Midbrain (tissue), 1 donor: ENCODE measurements at places on chromosomes 12 and 14.

DNA sequence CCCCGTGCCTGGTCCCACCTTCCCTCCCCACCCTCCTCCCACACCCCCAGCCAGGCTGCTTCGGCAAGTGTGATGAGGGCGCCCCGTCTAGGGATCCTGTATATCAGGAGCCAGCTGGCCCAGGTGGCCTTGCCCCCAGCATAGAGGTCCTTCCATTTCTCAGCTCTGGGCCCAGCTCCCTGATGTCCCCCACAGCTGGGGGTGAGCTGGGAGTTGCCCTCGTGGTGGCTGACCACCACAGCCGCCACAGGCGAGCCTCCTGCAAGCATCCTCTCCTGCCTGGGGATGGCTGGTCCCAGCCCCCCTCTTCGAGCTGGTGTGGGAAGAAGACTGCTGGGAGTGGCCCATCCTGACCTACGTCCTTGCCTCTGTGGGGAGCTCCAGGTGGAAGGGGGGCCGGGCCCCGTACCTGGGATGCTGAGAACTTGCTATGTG, 7.4 kb downstream of the ASPG start:
- no peak for DNase-seq

DNA sequence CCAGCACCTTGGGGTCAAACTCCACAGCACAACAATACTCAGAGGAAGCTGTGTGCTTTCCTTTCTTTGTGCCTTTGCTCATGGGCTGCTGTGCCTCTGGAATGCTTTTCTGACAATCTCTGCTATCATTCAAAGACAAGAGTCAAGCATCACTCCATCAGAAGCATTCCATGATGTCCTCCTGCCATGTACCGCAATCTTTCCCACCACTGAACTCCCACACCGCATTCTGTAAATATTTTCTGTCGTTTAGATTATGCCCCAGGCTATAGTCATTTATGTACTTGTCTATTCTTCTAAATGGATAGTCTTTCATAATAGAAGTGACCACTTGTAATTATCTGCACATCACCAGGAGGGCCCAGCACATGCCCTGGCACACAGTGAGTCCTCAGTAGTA, 327.8 kb downstream of the PDZRN4 start:
- DNase-seq = no peak

DNA sequence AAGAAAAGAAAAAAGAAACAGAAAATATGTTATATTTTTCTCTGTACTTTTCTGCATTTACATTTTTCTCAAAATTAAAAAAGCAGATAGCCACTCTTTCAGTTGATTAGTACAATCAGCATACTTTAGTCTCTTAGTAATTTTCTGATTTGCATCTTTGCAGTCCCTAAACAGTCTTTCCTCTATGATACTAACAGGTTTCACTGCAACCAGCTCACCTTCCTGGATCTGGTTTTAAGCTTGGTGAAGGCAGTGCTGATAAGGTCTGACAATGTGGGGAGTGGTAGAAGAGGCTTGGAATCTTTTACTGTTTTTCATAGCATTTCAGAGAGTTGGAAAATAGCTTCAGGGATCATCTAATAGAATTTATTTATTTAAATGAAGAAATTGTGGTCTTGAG, 457.6 kb downstream of the ZFP36L1 start:
- DNase-seq = no peak

DNA sequence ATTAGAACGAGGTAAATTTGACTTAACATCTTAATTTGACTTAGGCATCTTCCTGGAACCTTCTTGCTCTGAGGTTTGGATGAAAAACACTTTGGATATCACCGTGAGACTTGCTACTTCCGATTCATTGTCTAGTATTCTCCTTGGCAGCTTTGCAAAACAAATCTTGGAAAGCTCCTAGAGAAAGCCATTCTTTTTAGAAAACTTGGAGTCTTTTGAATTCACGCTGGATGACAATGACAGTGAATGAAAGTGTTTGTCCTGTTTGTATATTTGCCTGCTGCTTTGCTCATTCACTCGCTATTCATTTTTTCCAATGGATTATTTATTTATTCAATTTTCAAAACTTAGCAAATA, 222.1 kb upstream of the HMGA2 start:
- no peak for DNase-seq

DNA sequence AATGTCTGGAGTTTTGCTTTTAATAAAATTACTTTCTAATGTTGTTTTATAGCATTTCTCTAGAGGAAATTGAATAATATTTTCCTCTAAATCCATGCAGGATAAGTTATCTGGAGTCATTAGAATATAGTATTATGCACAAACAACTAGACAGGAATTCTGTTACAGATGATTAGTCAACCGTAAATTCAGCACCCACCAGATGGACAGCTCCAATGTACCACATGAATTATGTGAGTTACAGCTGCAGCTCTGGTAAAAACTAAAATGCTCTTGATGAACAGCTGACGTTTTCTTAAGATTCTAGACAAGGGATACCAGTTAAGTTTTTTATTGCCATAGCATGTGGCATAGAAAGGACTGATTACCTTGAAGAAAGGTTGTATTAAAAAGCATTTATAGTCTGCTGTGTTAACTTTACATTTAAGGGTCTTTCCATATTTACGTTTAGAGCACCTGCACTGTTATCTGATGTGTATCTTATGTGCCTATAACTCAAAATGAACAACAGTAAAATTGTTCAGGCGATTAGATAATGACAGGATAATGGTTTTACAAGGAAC, 321.4 kb upstream of the LRFN5 start:
- DNase-seq = peak; percentile 29

DNA sequence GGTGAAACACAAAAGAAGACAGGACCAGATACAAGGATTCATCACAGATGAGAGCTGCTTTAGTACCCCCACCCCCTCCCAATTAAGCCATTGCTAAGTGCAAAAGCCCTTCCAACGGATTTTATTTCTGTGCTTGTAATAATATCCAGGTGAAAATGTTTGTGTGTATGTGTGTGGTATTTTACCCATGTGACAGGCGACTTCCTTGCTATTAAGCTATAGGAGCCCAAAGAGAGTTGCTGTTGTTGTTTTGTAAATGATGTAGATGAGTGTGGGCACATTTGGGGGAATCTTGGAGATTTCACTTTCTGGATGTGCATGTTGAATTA, 3.2 kb upstream of the HOXC4 start:
- DNase-seq = no peak

GRCh38 chr12:131134523-131135310, 181.0 kb downstream of the ADGRD1 start:
- DNase-seq = no peak

DNA sequence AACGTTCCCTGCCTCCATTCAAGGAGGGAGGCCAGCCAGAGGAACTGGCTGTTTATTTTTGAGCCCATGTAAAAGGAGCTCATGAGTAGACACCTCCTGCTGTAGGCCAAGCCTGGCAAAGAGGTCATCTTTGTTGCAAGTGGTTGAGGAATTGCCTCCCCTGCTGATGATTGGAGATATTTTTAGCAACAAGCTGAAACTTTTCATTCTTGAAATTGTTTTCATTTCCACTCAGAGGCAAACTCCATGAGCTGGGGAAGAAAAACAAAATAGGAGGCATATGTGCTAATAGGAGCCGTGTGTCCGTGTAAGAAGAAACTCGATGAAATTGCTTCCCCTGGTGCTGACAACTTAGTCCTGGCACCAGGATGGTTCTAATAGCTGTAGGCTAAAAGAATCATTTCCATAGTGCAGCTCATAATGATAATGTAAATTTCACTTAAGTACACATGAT, 440.1 kb upstream of the FAR2 start:
- DNase-seq = no peak

- DNase-seq = no peak
These were observed 594 bp upstream of the CEP170B start for GRCh38 chr14:104864267-104865080.

DNA sequence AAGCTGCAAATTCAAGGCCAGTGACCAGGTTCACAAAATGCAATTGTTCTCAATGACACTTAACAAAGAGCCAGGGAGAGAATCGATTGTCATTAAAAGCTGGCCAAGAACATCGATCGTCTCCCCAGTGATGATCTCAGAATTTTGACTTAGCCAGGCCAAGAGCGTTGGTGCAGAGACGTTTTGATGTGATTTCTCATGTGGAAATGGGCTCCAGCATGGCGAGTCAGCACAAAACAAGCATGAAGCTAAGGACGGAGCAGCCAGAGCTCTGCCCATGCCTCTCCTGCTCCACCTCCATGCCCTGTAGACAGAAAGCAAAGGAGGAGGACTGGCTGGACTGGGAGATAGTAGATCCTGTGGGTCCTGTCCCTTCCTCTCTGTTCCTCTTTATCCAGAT, 270.8 kb downstream of the FOXN3 start:
- no peak for DNase-seq

GRCh38 chr12:51349026-51349425, 2.5 kb upstream of the CELA1 start:
- no peak for DNase-seq

DNA sequence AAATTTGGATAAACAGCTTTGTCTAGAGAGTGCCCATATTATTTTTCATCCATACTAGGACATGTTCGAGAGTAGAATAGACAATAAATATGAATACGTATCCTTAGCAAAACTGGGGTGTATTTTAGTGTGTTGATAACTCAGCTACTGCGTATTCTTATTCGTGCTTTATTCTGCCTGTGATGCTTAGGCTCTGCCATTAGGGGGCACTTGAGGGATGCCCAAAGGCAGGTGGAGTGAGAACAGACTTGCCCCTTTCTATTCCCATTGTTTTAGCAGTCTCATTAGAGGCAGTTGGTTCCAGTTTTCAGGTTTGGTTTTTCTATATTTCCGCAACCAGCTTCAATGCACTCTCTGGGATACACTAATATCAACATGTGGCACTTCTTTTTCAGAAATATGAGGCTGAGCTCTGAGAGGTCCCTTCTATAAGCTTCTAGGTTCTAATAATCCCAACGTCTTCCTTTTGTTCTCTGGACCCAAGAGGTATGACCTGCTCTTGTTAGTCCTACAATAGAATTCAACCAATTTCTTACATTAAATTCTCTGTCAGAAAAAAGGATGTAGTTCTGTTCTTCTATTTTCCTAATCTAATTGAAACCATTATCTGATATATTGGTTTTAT, 985.7 kb upstream of the FBXO33 start:
- peak; percentile 31 for DNase-seq

- DNase-seq = no peak
These were observed 277.6 kb downstream of the BTG1 start for GRCh38 chr12:91868054-91868453.

- no peak for DNase-seq
These were observed 26.7 kb upstream of the CRIP2 start for GRCh38 chr14:105447651-105448640.

DNA sequence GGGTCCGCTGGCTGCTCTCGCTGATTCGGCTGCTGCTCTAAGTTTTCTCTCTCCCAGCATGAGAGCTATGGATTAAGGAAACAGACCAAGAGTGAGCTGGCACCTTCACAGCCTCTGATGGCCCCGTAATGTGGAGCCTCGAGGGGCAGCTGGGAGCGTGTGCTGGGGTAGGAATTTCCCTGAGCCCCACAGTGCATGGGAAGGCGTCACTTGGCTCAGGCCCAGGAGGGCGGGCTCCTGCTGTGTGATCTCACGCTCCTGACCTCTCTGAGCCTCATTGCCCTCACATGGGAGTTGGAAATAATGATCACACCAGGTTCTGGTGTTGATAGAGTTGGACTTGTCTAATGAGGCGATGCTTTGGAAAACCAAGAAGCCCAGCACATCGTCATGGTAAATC, 238.6 kb upstream of the CRY1 start:
- no peak for DNase-seq

- DNase-seq = no peak
These were observed 18.3 kb upstream of the LYZ start for GRCh38 chr12:69329669-69330428.

DNA sequence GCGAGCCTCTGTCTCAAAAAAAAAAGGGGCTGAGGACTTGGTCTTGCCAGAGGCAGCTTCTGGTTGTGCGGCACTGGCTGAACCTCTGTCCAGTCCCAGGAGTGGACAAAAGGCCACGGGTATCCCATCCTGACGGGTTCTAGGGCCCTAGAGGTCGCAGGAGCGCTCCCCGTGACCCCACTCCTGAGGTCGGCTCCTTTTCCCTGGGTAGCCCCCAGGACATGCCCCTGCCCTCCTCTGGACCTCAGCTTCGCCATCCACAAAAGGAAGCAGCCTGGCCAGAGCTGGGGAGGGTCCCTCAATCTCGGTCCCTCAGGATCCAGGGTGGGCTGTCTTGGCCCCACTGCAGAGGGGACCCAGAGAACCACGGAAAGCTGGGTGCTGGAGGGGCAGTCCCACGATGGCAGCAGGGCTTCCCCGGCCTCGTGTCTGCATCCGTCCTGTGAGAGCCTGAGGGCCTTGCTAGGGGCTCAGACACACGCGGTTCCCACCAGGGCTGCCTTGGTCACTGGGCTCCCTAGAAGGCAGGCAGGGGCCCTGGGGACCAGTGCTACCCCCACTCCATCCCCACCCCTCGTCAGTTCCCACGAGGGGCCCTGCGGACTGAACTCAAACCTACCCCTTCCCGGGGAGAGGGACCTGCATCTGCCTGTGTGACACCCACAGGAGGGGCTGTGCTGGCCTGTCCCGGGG, 31.1 kb downstream of the ASCL4 start:
- DNase-seq = no peak

DNA sequence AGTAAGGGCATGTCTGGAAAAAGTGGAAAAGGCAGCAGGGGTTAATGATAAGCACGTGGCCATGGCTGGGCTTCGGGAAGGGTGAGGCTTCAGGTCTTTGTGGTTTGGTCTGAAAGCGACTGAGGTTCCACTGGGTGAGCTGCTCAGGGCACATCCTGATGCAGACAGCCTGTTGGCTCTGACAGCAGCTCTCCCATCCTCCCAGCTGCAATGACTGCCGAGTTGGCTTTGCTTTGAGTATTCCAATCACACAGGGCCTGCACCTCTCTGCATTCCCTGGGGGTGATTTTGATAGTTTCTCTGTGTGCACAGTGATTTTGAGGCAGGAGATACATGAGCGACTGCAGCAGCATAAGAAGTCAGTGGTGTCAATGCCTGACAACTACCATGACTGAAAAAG, 390.7 kb downstream of the APAF1 start:
- no peak for DNase-seq

DNA sequence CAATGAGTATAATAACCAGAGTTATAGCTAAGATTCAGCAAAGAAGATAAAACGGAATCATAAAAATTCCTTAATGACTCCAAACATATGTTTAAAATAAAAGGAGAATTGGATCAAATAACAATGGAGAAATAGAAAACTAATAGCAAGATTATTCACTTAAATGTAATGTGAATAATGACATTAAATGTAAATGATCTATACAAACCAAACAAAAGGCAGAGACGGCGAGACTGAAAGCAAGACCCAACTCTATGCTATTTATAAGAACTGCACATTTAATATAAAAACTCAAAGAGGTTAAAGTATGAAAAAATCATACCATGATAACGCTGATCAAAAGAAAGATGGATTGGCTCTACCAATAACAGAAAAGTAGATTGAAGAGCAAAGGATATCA, 3.9 kb upstream of the TSHR start:
- DNase-seq = no peak

GRCh38 chr12:32454075-32454474, 54.7 kb downstream of the FGD4 start:
- no peak for DNase-seq
